ENCODE measurements at places on chromosomes 3 and 15. TPM values are rescaled to one million over a fixed set of nuclear protein-coding genes. Genes with fewer than 3 reads are reported as not detected.

UPK1B gene
- total RNA-seq: not detected

DNA sequence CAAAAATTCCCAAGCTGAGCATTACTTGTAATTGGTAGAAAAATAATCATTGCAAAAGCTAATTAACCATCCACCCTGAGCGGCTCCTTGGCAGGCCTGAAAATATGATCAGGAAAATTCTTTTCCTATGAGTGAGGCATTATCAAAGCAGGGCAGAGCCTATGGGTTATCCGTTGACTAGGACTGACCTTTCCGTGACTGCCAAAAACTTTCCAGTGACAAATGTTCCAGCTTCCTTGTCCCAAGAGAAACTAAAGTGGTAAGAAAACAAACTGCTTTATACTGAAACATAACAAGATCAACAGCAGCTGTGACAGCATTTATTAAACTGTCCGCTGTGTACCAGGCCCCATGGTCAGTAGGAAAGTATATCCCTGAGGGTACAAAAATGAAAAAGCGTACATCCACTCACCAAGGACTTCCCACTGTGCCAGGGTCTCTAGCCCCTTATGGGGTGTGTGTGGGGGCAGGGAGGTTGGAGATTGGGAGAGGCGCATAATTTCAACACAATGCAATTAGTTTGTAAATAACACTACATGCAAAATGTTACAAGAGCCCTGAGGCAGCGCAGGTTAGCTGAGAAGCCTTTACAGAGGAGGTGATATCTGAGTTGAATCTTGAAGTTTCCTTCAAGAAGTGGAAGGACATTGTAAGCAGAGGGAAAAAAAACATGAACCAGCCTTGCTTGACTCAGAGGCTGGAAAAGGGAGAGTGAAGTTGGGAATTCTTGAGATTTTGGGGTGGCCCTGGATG, 8.5 kb downstream of the LIPC start:
- peak; percentile 57 for DNase-seq

DNA sequence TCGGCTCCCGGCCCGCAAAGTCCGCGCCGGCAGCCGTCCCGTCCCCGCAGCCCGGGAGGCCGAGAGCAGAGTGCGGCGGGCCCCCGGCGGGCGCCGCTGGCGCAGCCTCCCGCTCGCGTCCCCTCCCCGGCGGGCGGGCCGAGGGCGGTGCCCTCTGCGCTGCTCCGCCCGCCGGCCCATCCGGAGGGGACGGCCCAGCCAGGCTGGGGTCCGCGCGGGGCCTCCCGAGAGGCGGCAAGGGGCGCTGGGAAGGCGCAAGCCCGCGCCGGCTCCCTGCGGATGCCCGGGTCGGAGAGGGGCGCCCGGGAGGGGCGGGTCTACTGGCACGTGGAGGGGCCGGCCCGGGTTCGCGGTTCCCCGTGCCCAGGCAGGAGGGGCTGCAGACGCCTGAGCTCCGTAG, at the start of the genes CLCN2 and POLR2H:
TSS of gene CLCN2 (minus strand) at position 74 of the 400 bp plus-strand sequence. CDS start 126 bp downstream, outside the sequence.
TSS of gene POLR2H (plus strand) at position 179 of the 400 bp plus-strand sequence. CDS start 1,783 bp downstream, outside the sequence.
- DNase-seq: peak; percentile 66

DNA sequence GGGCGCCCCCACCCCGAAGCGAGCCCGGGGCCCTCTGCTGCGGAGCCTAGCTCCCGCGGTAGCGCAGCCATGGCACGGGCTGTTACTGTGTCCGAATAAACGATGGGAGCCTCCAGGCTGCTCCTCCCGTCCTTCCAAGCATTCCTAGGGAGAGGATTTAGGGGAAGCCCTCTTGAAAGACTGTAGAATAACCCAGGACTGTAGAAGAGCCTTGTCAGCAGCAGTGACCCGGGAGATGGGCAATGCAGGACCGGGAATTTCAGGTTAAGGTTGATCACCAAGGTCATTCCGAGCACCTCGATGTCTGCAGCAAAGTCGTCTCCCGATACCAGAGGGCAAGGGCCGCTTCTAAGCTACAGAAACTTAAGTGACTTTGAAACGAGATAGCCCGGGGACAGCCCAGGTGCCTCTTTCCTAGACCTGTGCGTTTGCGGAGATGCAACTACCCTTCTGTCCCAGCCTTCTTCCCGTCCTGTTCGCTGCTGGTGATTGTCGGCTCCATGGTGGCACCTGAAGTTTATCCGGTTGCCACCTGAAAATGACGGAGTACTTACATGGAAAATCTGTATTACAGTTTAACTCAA, 753 bp upstream of the MYO5A start:
- DNase-seq: no peak

- DNase-seq: no peak
Measured at GRCh38 chr3:185701611-185702261, 115.6 kb downstream of the SENP2 start.

Data from MG63 (cell line).